CD4-positive, CD25-positive, alpha-beta regulatory T cell (primary cell): ENCODE measurements at places on chromosomes 1 and 21.

- DNase-seq: no peak
Measured at GRCh38 chr1:73467731-73468130, 730.2 kb downstream of the LRRIQ3 start.

GRCh38 chr1:40971966-40972365, 7.5 kb upstream of the CTPS1 start:
- no peak for DNase-seq

GRCh38 chr1:39407510-39407895, 83.9 kb upstream of the BMP8A start:
- no peak for DNase-seq

DNA sequence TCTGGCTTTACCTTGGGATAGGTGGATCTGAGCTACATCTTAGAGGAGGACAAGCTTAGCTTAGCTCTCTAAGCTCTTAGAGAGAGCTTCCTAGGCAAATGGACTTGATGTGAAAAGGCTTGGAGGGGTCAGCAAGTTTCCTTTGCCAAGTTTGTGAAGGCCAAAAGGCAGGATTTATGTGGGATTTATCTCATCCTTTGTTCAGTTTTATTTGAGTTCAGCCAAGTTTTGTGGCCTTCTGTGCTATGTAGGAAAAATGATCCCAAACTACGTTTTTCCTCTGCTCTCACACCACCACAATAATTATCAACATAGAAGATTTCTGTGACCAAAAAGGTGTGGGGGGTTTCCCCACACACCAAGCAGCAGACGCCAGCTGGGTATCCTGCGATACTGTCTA, 26.0 kb upstream of the RNF11 start:
- no peak for DNase-seq

DNA sequence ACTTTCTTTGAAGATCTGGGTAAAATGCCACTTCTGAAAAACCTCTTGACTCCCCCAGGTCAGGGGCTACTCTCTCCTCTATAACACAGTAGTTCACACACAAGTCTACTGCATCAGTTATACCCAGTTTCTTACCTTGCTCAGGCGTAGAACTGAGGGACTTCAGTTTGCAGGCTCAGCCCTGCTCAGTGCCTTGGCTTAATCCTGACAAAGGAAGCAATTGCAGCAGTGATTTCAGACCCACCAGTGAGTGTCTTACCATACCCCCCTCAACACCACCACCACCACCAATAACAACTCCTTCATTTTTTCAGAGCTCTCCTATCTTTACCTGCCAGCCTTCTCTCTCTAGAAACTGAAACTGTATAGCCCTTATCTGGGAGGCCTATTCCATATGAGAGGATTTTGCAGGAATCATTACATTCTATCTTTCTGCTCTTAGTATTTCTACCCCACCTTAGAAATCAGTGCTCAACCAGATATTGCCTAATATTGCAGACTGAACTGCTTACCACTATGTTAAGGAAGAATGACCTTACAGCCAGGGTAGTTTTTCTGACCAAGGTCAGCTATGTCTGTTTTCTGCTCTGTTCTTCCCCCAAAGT, 105.5 kb upstream of the S1PR1 start:
- no peak for DNase-seq
